ENCODE measurements at places on chromosomes 5 and 9. TPM values are rescaled to one million over a fixed set of nuclear protein-coding genes. Genes with fewer than 3 reads are reported as not detected.
A peak's percentile ranks its signal among the peaks of the same experiment; 100 is the strongest.

DNA sequence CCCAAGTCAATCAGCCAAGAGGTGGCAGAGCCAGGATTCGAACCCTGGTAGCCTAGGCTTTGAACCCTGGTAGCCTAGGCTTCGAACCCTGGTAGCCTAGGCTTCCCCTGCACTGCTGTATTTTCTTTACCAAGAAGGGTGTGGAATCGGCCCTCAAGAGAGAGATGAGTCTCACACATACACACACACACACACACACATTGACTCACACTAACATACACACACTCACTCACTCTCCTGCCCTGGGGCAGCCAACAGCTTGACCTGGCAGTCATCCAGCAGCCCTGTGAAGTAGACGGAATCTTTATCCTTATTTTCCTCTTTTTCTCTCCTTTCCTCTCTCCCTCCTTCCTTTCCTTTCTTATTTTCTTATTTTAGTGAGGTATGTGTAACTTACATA is 55.4 kb upstream of the RPL26L1 start:
- no peak for DNase-seq
- no peak overlapping the region for H3K4me3 ChIP-seq
- peaks cover 9% of the 10 kb centered on the region for H3K4me1 ChIP-seq
- H3K27me3 ChIP-seq = no peaks in the 10 kb centered on the region
- peaks cover 6% of the 10 kb centered on the region for H3K36me3 ChIP-seq
- H3K27ac ChIP-seq = no peak overlapping the region

DNA sequence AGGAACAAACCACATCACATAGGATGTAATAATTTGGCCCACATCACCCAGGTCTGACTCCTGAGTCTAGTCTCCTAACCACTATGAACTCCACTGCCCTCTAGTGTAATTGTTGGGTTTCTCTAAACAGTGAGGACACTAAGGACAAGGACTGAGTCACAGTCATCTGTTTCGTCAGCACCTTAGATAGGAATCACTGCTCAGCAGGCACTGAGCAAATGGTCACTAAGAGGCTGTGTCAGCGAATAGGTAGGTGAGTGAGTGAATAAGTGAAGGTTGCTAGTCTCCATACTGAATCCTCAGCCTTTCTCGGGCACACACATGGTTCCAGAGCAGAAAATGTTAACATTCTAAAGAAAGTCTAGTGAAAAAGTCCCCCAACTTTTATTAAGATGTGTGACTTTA is 278.6 kb downstream of the SPOCK1 start:
- no peaks in the 10 kb centered on the region for H3K36me3 ChIP-seq
- H3K4me1 ChIP-seq = no peaks in the 10 kb centered on the region
- no peaks in the 10 kb centered on the region for H3K27me3 ChIP-seq
- no peak overlapping the region for H3K4me3 ChIP-seq
- no peak overlapping the region for H3K27ac ChIP-seq
- peak; percentile 10 for DNase-seq

- H3K36me3 ChIP-seq = no peaks in the 10 kb centered on the region
- DNase-seq = no peak
- H3K27ac ChIP-seq = no peak overlapping the region
- H3K27me3 ChIP-seq = no peaks in the 10 kb centered on the region
- no peaks in the 10 kb centered on the region for H3K4me1 ChIP-seq
Measured at GRCh38 chr9:71812385-71812784, 44.1 kb upstream of the CEMIP2 start.

The PRDM9 gene
- not detected for total RNA-seq

The GPR21 gene
- 0.58 TPM for total RNA-seq

The CAVIN4 gene
- total RNA-seq = 9.1 TPM

Measured in H1 (cell line).